Dermis microvascular lymphatic vessel endothelial cell (primary cell): ENCODE measurements at places on chromosomes 13 and 19. TPM values are rescaled to one million over a fixed set of nuclear protein-coding genes. Genes with fewer than 3 reads are reported as not detected.

The TEX26 gene
- not detected in 2 replicates for total RNA-seq

The ADGRE3 gene
- total RNA-seq: not detected in 2 replicates

The C2CD4C gene
- 3.7 and 7.2 TPM in 2 replicates for total RNA-seq

The CYP2A6 gene
- total RNA-seq: not detected in 2 replicates

The COMP gene
- not detected in 2 replicates for total RNA-seq

The DPY19L3 gene
- 18.6 and 30.1 TPM in 2 replicates for total RNA-seq

The C5AR1 gene
- total RNA-seq: not detected in 2 replicates

The IZUMO1 gene
- total RNA-seq: 0.25 and 0.26 TPM in 2 replicates

The CRB3 gene
- total RNA-seq: not detected in 2 replicates

The ZNF562 gene
- total RNA-seq: 18.4 and 20.5 TPM in 2 replicates
